ENCODE measurements at places on chromosomes 4 and X.

GRCh38 chrX:129706400-129707072 lies 32.2 kb upstream of the XPNPEP2 start:
- DNase-seq: no peak

- DNase-seq: no peak
Measured at GRCh38 chrX:65609237-65609636, 58.2 kb upstream of the MSN start.

DNA sequence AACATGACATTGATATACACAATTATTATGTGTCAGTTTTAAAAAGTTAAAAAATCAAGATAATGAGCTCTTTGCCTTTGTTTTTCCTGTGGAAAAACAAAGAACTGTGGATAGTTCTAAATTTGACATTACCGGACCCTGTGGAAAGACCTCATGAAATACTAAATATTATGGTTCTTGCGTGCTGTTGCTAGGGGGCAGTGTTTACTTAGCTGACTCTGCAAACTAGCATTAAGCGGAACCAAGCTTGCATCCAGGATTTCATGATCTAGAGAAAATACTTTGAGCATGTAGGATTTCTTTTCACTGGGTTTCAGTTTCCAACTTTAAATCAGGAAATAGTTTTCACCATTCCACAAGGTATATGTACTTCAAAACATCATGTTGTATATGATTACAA lies 33.6 kb downstream of the CLCN4 start:
- DNase-seq: no peak

DNA sequence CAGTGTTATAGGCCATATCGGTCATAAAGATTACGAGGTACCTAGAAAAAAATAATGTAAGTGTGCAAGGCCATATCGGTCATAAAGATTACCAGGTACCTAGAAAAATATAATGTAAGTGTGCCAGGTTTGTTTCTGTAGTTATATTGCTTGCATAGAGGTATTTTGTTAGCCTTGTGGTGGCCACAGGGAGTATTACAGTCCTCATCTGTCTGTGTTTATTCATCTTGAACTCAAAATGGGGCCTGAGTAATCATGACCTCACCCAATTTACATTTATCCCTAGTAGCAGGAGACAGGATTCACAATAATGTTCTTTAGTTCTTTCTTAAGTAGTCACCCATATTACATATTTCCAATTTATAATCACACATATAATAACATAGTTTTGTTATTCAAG lies 459.7 kb downstream of the MID1IP1 start:
- DNase-seq: no peak

DNA sequence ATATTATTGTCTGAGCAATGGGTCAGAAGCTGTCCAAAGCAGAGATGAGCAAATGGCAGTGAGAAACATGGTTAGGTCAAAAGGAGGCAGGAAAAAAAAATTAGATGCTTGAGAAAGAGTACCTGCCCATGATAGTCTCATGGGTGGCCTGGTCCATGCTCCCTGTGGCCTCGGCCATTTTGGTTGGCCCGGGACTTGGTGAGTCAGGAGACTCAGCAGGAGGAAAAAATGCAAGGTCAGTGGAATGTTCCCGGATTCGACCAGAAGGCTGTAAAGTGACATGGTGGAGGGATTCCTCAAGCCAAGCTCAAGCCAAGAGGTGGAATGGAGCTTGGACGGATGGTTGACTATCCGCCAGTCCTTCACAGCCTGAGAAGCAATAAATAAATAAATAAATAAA lies 236.7 kb downstream of the ASMT start:
- no peak for DNase-seq

GRCh38 chrX:39322496-39322895 lies 521.2 kb downstream of the MID1IP1 start:
- no peak for DNase-seq

GRCh38 chrX:123172869-123173268 lies 11.2 kb upstream of the GRIA3 start:
- no peak for DNase-seq

DNA sequence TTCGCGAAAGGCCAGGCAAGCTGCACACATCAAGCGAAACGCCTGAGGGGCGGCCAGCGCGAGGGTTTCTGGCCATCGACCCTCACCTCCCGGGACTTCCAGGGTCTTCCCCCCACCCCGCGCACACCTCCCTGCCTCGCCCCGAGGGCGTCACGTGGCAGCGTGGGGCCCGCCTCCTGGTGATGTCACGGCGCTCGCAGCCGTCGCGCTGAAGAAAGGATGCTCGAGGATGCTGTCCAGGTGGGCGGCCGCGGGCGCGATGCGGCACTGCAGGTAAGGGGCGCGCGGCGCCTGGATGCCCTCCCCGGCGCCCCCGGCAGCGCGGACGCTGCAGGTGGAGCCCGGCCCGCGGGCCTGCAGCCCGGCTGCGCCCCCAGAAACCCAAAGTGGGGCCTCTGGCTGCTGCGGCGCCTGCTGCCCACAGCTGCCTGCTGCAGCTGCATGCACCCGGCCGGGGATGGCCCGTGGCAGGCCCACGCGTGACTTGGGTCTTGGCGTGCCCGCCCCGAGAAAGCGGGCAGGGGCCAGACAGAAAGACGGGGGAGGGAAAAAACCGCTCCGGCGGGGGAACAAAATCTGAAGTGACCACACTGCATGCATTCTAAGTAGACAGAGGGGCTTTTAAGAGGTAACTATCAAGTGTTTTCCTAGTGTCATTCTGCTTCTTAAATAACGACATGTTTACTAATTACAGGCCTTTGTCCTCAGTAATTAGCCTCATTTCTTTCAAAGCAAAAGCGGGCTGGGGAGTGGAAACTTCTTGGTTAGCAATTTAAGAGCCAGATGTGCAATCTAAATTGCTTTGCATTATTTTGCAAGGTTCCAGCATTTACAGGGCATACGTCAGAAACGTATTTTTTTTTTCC lies 1.7 kb downstream of the CLCN4 start:
- no peak for DNase-seq

- DNase-seq: no peak
Measured at GRCh38 chr4:68375667-68376559, 26.0 kb upstream of the YTHDC1 start.
